Heart right ventricle (tissue), 16 donors: ENCODE measurements at places on chromosomes 4 and X. TPM values are rescaled to one million over a fixed set of nuclear protein-coding genes. Genes with fewer than 3 reads are reported as not detected.

The PDE5A gene
- total RNA-seq = 17.1 TPM

- no peak for DNase-seq
Observed at GRCh38 chr4:65538571-65538970, 131.7 kb downstream of the EPHA5 start.

The LUZP4 gene
- total RNA-seq = not detected

DNA sequence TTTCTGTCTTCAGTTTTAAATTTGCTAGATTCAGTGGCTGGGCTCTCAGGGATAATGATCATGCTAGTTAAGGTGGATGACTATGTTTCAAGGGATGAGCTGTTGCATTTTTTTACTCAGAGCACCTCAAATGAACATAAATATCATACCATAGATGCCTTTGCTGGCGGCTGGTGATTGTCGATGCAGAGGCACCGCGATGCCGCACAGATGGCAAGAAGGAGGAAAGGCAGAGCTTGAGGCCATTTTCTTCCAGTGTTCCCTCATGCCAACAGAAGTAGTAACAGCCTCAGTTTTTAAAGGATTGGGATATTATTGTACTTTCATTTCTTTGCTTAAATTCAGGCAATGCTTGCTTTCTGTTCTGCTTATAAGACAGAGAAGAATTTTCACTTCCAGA is 654.7 kb upstream of the IGFBP7 start:
- DNase-seq = no peak

The ATXN3L gene
- not detected for total RNA-seq

GRCh38 chr4:48180234-48180633 is 46.2 kb upstream of the TXK start:
- no peak for DNase-seq

DNA sequence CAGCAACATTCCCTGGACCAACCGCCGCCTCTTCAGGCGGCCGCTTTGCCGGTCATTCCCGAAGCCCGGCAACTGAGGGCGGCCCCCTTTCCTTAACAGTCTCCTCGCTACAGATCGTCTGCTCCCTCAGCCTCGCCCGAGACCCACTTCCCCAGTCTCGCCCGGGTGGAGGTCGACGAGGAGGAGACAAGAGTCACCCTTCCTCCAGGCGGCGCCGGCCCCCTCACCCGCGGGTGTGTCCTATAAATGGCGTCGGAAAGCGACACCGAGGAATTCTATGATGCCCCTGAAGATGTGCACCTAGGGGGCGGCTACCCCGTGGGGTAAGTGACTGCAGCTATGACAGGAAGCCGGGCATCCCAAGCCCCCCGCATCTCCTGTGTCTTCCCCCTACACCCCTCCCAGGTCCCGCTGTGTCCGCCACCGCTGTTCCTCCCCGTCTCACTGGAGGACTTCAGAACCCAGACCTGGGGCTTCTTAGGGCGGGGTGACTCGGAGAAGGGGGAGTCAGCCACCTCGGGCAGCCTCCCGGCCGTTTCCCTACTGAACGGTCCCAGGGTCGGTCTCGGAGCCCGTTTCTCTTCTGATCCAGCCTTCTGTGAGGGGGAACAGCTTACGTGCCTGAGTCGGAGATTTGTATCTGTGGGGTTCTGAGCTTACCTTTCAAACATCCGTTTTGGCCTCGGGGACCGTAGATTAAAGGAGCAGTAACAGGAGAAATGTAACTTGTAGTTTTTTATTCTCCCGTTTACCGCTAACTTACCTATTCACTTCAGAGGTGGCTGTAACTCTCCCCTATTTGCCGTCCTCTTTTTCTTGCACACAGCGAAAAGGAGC is 570 bp downstream of the WDR44 start:
- peak; percentile 35 for DNase-seq

GRCh38 chrX:567891-568290 is 62.7 kb upstream of the SHOX start:
- DNase-seq = no peak
